HCT116 (cell line): ENCODE measurements at places on chromosomes 3 and 15. TPM values are rescaled to one million over a fixed set of nuclear protein-coding genes. Genes with fewer than 3 reads are reported as not detected.

GRCh38 chr15:40247406-40247971 is 8.6 kb downstream of the PAK6 start:
- H3K27ac ChIP-seq, result no peak overlapping the region
- no peak overlapping the region for H3K4me3 ChIP-seq
- DNase-seq, result no peak
- peaks cover 32% of the 10 kb centered on the region for H3K4me1 ChIP-seq
- H3K27me3 ChIP-seq, result no peaks in the 10 kb centered on the region
- no peaks in the 10 kb centered on the region for H3K36me3 ChIP-seq

The CISH gene
- 4.5 TPM for total RNA-seq

DNA sequence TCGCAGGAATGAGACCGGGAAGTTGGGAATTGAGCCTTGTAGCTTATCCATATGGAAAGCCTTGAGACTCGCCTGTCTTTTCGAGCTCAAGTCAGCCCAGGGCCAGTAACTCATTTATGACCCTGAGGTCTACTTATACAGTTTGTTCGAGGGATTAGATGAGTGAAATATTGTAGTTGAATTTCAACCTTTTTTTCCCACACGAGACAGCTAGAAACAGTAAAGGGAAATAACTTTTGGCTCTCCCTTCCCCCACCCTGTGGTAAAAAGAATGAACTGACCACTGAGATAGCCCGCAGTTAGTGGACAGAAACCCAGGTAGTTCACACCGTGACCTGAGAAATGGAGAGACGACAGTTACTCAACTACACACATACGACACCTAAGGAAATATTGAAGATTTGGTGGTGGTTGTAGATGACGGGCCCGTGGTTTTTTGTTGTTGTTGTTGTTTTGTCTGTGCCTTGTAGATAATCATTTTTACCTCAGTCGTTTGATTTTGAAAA is 841 bp downstream of the EIF3J start:
- no peak for DNase-seq
- peaks cover 9% of the 10 kb centered on the region; the same call in 1 of the 2 replicates for H3K4me1 ChIP-seq
- peak overlapping the region; percentile 69 for H3K4me3 ChIP-seq
- no peaks in the 10 kb centered on the region for H3K27me3 ChIP-seq
- peaks cover 33% of the 10 kb centered on the region for H3K36me3 ChIP-seq

DNA sequence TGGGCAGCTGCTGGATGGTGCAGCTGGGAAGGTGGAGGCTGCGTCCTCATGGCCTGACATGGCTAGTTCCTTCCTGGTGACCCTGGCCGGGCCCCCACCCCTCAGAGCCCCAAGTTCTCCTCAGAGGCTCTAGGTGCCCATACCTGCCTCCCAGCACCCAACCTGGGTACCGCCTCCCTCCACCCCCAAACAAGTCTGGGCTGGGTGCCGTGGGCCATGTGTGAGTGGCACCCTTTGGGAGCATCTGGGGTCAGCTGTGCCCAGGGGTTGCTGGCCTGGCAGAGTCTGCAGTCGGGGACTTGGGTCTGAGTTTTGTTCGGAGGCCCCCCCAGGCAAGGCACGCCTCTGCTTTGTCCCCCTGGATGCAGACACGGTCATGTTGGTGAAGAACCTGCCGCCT is 10.5 kb downstream of the PLXNA1 start:
- H3K27me3 ChIP-seq, result no peaks in the 10 kb centered on the region
- no peak overlapping the region for H3K27ac ChIP-seq
- H3K4me3 ChIP-seq, result no peak overlapping the region
- H3K4me1 ChIP-seq, result no peaks in the 10 kb centered on the region
- no peak for DNase-seq

The GPR149 gene
- total RNA-seq, result not detected

GRCh38 chr3:153601374-153601853 is 439.4 kb downstream of the RAP2B start:
- H3K27ac ChIP-seq, result no peak overlapping the region
- no peaks in the 10 kb centered on the region for H3K27me3 ChIP-seq
- peaks cover 9% of the 10 kb centered on the region for H3K4me1 ChIP-seq
- H3K4me3 ChIP-seq, result no peak overlapping the region
- H3K36me3 ChIP-seq, result no peaks in the 10 kb centered on the region

- no peak for DNase-seq
- no peaks in the 10 kb centered on the region for H3K36me3 ChIP-seq
- no peaks in the 10 kb centered on the region for H3K27me3 ChIP-seq
- peaks cover 12% of the 10 kb centered on the region for H3K4me1 ChIP-seq
Measured at GRCh38 chr3:186255703-186256331, 106.2 kb downstream of the DGKG start.

- DNase-seq, result peak; percentile 88
- H3K36me3 ChIP-seq, result no peaks in the 10 kb centered on the region
- peak overlapping the region; percentile 44 for H3K4me3 ChIP-seq
- peak overlapping the region; percentile 61 for H3K27ac ChIP-seq
- no peaks in the 10 kb centered on the region for H3K27me3 ChIP-seq
Measured at GRCh38 chr3:129794311-129795185, 99.0 kb downstream of the TMCC1 start.

The MOBP gene
- total RNA-seq, result not detected

The ACY1 gene
- total RNA-seq, result 73.2 TPM

GRCh38 chr3:56115698-56116097 is 352.6 kb downstream of the ERC2 start:
- no peaks in the 10 kb centered on the region for H3K36me3 ChIP-seq
- H3K4me1 ChIP-seq, result no peaks in the 10 kb centered on the region
- H3K27me3 ChIP-seq, result no peaks in the 10 kb centered on the region

The TRH gene
- total RNA-seq, result not detected
